ENCODE measurements at places on chromosomes 2 and 18.

DNA sequence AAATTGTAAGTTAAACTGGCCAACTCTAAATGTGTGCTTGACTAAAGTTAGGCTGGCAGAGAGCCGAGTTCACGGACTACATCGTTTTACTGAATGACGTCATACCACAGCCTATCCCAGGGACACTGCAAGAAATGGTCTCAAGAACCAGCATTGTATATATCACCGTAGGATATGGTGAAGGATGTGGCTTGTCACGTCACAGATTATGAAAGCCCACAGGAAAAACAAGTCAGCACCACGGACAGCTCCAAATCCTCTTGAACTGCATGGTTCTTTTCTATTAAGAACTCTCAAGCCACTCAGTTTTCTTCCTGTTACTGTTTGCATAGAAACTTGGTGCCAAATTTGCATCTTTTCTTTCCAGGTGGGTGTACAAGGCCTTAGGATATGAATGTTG lies 85.1 kb upstream of the ACAA2 start:
- no peak for DNase-seq

- DNase-seq = no peak
Measured at GRCh38 chr2:101818531-101819451, 121.3 kb downstream of the MAP4K4 start.

GRCh38 chr18:78595924-78596573 lies 383.6 kb upstream of the SALL3 start:
- DNase-seq = no peak

DNA sequence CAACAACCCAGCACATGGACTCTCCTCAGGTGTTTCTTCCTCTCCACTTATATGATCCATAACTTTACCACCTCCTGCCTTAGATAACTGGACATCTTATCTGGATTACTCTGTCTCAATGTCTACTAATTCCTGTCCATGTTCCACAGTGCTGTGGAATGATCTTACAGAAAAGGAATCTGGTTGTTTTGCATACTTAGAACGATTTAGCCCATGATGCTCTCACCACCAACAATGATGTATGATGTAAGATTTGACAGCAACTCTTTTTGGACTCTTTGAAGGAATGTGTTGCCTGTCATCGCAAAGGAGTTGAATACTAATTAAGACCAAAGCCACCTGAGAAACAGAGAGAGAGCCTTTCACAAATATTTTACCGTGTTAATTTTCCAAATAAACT lies 37.7 kb upstream of the SYT4 start:
- DNase-seq = no peak

DNA sequence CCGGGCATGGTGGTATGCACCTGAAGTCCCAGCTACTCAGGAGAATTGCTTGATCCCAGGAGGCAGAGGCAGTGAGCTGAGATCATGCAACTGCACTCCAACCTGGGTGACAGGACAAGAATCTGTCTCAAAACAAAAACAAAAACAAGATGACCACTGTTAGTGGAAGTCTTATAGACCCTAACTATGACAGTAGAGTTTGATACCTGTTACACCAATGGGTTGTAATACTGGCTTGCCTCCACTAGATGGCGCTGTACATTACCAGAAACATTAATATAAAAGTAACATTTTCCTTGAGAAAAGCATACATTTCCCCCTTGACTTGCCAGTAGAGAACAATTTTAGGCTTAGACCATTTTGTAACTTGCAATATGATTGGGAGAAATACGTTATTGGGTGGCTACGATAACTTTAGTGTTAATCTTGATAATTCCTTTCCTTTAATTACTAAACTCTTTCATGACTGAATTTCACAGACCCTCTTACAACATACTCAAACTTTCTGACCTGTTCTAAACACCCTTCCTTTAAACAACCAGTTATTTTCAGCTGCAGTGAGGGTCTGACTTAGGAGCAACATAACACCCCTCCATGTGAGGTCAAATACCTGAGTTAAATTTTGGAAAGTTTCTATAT lies 19.5 kb downstream of the SLC25A52 start:
- DNase-seq = peak; percentile 18

DNA sequence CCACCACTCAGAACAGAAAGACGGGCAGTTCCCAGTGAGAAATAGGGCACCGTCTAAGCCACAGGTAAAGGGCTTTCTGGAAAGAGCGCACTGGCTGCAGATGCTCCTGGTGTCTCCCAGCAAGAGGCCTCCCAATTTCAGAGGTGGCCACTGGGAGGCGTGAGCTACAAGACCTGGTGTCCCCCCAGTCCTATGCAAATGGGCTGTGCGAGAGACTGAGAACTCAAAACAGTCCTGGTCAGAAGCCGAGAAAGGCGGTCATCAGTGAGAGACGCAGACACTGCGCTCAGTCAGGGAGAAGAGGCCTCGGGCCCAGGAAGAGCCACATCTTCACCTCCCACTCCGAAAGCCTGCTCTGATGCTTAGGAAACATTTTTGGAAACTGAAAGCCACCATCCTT lies 179.5 kb downstream of the EIPR1 start:
- peak; percentile 49 for DNase-seq

DNA sequence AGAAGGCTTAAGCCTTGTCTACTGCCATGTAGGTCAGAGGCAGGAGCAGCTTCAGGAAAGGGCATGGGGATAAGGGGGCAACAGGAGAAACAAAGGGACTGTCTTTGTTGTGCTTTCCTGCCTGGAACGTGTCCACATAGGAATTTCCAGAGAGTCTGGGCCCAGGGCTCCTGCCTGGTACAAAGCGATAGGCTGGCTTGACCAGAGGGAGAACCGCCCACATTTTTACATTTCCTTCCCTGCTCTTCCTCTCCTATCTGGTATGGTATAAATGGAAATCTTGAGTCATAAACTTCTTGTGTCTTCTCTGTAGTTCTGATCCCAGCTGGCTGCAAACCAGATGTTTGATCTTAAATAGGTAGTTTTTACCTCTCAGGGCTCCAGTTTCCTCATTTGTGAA lies 414.8 kb downstream of the HRH4 start:
- no peak for DNase-seq

DNA sequence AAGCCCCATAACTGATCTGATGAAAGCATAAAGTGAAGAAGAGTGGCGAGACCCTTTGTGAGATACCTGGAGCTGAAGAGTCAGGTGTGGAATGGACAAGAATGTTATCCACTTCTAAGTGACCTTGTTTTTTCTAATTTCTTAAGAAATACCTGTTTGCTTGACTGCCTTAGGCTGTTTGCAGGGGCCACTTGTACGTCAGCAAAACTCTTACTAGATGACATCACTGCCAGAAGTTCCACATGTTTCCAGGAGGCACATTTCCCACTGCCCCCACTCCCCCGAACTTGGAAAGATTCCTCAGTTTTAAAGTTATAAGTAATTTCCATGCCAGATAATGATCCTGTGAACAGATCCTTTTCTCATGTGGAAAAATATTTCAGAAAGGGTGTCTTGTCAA lies 8.0 kb downstream of the EPAS1 start:
- DNase-seq = no peak

GRCh38 chr2:226435146-226435545 lies 364.5 kb downstream of the IRS1 start:
- no peak for DNase-seq

- no peak for DNase-seq
Measured at GRCh38 chr18:2050702-2051201, 520.6 kb downstream of the METTL4 start.

GRCh38 chr2:165667375-165667774 lies 126.7 kb downstream of the GALNT3 start:
- DNase-seq = no peak

DNA sequence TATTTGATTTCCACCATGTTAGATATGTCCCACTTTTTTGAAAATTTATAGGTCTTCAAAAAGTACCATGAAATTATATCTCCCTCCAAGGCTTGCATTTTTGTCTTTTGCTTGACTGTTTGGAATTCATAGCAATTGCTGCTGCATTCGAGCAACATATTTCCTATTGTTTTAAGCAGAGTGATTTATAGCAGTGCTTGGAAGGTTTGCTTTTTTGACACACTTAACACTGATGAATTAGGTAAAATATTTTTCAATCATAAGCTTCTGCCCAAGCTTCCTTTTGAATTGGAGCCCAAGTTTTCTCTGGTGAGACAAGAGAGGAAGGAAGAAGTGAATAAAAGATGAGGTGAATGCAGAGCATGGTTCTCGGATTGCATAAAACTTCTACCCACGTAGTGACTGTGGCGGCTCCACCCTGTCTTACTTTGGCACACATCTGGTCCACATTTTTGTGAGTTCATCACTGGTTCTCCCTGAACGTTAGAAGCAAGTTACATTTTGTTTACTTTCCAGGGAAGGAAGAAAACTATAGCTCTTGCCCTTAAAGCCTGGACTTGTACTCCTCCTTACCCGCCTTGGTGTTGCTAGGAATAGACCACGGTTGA lies 667.0 kb downstream of the TSN start:
- no peak for DNase-seq

GRCh38 chr18:6714010-6714409 lies 15.5 kb upstream of the ARHGAP28 start:
- DNase-seq = no peak

DNA sequence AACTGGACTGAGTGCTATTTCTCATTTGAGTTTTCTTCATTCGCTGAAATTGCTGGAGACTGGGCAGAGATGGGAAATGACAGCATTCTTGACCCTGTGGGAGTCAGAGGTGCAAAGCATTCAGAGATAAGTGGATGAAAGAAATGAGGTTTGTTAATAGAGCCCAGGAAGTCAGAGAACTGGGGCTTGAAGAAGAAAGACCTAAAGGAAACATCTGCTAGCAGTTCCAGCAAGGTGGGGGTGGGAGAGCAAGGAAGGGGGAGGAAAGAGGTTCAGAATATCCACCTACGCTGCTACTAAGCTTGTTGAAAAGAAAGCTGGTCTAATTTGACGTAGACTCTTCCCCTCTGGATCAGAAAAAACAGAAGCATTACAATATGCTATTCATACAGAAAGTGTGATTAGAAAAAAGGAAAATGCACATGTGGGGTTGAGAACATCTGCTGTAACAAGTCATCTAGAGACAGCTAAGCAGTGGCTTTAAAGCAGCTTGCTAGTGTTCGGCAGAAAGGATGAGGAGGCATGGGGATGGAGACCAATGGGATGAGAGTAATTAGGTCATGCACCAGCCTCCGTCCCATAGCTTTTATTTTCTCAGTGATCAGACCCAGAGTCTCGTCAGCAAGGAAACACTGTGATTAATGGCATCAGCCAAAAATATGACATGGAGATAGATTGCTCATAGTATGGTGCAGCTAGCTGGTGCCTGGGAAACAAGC lies 29.7 kb downstream of the NAB1 start:
- DNase-seq = no peak

DNA sequence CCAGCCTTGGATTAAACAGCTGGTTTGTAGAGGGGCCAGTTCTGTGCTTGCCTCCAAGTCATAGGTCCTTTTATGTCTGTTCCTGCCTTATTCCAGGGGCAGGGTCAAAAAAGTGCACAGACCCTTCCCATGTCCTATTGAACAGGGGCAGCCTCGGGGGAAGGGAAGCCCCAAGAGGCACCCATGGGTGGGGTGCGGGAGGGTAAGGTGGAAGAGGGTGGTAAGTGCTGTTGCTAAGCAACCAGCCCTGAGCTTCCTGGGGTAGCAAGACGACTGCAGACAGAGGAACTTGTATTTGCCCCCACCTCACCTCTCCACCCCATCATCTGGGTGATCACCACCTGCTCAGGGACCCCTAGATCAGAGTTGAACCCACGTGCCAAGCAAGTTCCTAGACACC lies 7.7 kb downstream of the DNMT3A start:
- DNase-seq = no peak

GRCh38 chr2:21944536-21944935 lies 820.8 kb downstream of the TDRD15 start:
- no peak for DNase-seq

- no peak for DNase-seq
Measured at GRCh38 chr18:76480913-76481312, 14.1 kb downstream of the ZNF516 start.

GRCh38 chr2:168180483-168180882 lies 66.9 kb downstream of the STK39 start:
- DNase-seq = no peak

DNA sequence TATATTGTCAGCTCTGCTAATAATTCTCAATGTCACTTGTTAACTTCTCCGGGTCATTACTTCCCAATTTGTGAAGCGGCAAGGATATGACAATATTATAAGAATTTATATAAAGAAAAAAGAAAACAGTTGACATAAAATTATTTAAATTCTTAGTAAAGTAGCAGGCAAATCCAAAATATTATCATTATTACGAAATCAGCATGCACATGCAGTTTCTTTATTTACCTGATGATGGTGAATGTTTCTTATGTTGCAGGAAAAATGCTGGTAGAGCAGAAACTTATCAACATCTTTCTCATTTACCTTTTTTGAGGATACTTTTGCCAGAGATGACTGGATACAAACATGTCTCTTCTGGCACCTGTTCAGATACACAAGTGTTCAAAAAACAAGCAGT lies 38.1 kb downstream of the SRBD1 start:
- DNase-seq = no peak

GRCh38 chr2:7559791-7560190 lies 642.6 kb downstream of the RNF144A start:
- no peak for DNase-seq

GRCh38 chr2:218782528-218782844 lies 539 bp downstream of the CYP27A1 start:
- DNase-seq = no peak

DNA sequence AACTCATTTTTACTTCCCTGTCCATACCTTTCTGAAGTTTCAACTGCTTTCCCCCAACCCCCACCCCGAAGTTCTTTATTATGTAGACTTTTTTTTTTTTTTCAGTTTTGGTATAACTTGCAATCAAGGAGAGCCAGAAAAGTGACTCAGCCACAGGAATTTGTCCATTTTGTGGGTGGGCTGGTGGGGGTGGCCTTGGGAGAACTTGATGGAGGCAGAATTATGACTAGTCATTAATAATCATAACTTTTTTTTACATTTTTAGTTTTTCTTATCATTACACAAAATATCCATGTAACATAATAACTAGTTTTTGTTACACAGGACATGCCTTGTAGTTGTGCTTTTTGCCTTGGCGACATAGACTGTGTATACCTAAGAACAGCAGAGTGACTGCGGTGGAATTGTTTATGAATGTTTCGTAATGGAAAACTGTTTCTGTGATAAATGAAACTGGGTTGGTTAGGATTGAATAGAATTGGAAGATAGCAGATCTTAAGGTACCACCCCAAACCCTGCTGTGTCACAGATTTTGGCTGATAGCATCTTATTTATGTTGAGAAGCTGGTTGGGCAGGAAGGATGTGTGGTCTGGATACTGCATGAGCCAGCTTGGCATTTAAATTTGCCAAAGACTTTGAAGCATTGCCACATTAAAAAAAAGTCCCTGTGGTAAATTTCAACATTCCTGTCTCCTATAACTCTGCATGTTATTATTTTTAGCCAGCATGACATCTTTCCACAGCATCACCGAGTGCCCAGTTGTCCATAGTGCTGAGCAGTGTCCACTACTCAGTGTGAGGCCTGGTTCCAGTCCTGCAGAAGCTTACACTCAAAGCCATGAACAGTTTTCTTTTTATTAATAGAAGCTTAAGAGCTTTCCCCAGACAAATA lies 30.7 kb downstream of the LYPD6B start:
- DNase-seq = no peak

DNA sequence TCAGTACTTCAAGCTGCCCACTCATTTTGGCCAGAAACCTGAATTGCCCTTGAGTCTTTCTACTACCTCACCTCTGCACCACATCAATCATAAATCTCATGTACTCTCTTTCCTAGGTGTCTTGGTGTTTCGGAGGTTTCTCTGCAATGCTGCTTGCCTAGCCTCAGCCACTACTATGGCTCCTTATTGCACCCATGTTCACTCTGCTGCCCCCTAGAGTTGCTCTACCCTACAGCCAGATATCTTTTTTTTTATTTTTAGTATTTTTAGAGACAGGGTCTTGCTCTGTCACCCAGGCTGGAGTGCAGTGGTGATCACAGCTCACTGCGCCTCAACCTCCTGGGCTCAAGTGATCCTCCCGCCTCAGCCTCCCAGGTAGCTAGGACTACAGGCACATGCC lies 413.0 kb downstream of the PTPRM start:
- DNase-seq = no peak

All from NCI-H1694 (cell line).